ENCODE measurements at places on chromosomes 13 and 19.

GRCh38 chr13:60836821-60837220, 439.8 kb downstream of the TDRD3 start:
- DNase-seq = no peak

DNA sequence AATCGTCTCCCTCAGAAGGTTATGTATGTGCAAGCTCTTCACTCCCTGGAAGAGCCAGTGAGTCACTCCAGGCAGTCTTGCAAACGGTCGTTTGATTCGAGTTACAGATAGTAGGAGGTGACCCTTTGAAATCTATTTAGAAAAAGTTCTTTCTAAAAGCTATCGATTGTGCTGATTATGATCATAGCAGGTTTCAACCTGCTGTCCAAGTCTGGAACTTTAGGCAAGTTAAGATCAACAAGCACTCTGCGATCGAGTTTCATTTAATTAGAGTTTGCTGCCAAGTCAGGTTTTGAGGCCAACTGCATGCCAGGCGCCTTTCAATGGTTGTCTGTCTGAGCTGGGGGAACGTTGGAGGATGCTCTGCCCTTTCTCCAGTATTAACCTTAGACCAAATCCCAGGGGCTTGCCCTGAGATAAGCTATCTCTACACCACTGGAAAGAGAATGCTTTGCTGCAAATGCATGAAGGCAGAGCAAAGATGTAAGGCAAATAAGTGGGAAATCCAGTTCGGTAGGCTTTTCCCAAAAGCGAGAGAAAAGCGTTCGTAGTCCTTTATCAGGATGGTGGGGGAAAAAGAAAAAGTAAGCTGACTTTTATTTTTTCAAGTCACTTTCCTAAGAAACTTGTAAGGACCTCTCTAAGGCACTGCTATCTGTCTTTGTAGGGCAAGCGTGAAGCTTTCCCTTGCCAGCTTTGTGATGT, 287.5 kb downstream of the ATP8A2 start:
- no peak for DNase-seq

DNA sequence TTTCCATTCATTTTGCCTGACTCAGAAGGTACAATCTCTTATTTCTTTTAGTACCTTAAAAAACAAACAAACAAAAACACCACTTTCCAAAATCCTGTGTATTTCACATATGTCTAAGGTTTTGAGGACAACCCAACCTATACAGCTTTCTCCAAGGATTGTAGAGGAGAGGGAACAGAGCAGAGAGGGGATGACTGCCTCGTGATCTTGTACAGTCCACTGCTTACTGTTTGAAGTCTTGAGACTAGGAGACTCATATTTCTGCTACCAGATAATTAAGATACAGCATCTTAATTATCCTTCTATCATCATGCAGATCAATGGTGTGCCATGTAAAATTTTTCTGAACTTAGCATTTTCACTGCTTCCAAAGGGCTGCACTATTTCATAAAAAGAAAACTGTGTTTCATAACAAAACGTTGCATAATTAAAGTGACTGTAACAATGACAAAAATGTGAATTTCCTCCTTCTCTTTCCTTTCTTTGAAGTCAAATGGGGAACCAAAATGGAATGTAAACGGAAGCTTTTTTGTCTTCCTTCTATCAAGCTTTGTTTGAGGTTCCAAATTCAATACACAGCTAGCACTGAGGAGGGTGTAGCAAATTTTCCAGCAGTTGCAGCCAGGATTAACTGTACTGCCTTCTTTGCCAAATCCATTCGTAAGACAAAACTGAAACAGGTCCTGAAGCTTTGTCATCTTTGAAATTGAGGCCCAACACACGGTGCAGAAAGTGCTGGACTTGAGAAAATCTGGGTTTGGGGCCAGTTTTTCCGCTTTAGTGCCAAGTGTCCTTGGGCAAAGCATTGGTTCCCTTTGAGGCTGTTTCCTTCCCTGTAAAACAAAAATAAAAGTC, 34.9 kb upstream of the RCBTB2 start:
- DNase-seq = no peak

GRCh38 chr13:33479105-33479504, 193.6 kb upstream of the STARD13 start:
- DNase-seq = no peak

- no peak for DNase-seq
These were observed 64.3 kb upstream of the F7 start for GRCh38 chr13:113041293-113041690.

DNA sequence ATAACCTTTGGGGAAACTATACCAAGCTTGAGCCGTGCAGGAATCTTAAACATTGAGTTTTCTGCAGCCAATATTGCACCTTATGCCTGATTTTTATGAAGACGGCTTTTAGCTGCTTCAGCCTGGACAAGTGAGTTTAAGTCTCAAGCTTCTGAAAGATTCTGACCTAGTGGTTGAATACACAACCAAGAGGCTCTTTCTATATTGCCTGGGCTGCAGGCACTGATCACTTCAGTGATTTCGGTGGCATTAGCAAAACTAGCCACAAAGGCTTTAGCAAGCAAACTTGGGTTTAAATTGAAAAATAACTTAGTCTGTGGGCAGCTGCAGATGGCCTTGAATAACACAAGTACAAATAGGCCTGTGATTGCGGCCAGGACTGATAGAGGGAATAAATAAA, 29.3 kb upstream of the RFXAP start:
- DNase-seq = no peak

DNA sequence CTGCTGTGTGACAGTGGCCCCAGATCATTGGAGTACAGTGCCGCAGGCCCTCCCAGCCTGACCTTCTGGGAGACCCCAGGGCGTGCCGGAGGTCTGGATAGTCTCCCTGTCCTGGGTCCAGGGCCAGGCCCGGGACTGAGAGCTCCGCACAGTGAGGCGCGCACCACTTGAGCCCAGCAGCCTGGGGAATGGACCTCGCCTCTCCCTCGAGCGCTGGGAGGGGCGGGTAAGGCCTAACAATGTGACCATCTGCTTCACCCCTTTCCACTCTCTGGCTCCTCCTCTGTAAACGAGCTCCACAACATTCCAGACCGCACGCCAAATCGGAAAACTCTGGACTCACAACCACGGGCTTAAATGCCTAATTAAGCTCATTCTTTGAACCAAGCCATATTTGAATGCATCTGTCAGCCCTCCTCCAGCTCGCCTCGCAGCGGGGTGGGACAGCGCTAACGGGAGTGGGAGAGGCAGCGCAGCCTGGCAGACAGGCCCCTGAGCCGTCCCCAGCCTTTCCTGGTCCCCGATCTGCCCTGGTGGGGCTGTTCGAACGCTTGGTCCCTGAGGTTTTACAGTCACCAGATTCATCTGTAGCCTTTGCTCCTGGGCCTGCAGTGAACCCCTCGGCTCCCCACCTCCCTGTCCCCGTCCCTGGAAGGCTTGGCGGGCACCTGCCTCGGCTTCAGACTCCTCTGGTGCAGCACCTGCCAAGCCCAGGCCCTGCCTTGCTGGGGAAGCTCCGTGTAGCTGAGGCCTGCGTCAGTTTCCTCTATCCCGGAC, 120.7 kb upstream of the VSTM2B start:
- no peak for DNase-seq
